HTR-8/SVneo (cell line): ENCODE measurements at places on chromosomes 1 and 21.

- no peak for DNase-seq
These were observed 7.1 kb upstream of the NAV1 start for GRCh38 chr1:201531551-201532425.

DNA sequence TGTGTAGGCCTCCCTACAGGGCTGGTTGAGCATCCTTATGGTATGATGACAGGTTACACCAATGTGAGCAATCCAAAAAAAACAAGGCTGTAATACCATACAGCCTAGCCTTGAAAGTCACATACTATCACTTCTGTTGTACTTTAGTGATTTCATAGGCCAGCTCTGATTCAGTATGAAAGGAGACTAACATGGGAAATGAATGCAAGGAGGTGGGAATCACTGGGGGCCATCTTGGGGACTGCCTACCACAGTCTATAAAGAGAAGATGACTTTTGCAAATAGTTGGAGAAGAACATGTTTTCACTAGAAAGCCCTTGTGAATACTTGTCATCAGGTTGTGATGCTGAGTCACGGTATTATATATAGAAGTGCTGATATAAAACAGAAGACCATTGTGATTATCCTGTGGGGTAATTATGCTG, 270.7 kb downstream of the S1PR1 start:
- no peak for DNase-seq

DNA sequence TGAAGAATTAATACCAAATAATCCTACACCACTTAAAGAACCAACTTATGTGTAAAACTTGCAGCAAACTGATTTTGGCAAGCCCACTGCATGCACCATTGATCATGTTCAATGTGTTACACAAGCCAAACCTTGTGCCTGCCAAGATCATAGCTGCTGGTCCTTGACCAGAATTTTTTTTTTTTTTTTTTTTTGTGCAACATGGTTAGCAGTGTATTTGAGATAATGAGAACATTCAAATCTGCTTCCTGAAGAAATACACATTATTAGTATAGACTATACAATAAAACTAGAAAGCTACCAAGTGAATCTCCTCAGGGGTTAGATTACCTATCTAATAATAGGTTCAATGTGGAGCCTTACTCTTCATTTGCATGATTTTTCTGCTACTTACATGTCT, 421.0 kb downstream of the MRPL39 start:
- DNase-seq, result no peak

DNA sequence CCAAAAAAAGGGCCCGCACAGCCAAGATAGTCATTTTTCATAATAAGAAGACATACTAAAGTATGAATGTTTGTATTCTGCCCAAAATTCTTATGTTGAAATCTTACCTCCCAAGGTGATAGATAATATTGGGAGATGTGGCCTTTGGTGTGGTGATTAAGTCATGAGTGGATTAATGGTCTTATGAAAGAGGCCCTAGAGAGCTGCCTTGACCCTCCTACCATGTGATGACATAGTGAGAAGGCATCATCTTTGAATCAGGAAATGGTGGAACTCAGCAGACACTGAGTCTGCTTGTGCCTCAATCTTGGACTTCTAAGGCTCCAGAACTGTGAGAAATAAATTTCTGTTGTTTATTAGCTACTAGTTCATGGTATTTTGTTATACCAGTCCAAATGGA, 11.8 kb upstream of the RNPC3 start:
- no peak for DNase-seq

DNA sequence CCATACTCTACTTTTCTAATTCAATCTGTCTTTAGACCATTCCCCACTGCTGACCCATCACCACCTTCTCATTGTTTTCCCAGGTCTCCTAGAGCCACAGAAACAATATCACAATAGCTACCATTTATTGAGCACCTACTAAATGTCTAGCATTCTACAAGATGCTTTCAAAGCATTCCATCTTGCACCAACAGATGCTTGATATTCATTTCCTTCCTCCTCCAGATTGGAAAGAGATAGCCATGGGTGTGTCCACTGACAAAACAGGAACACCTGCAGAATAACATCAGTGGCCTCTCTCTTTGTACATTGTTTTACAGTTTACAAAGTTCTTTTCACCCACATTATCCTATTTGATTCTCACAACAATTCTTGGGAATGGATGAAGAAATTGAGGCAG, 2.2 kb downstream of the RAB3B start:
- DNase-seq, result no peak

DNA sequence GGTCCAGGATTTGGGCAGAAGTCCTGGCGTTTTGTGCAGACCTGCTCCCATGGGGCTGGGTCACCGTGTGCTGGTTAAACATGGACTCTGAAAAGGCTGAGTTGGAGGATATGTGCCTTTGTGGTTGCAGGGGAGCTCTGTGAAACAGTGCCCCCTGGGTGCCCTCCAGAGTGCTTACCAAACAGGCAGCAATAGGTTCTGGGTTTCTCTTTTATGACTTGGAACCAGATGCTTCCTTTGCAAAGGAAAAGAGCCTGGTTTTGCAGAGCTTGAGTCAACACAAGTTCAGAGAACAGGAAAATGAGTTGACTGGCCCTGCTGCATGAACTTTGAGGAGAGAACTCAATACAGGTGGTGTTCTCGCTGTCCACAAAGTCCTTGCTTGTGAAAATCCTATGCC, 288.9 kb downstream of the TM2D1 start:
- no peak for DNase-seq

- no peak for DNase-seq
These were observed 14.9 kb upstream of the CD101 start for GRCh38 chr1:116986421-116987255.

DNA sequence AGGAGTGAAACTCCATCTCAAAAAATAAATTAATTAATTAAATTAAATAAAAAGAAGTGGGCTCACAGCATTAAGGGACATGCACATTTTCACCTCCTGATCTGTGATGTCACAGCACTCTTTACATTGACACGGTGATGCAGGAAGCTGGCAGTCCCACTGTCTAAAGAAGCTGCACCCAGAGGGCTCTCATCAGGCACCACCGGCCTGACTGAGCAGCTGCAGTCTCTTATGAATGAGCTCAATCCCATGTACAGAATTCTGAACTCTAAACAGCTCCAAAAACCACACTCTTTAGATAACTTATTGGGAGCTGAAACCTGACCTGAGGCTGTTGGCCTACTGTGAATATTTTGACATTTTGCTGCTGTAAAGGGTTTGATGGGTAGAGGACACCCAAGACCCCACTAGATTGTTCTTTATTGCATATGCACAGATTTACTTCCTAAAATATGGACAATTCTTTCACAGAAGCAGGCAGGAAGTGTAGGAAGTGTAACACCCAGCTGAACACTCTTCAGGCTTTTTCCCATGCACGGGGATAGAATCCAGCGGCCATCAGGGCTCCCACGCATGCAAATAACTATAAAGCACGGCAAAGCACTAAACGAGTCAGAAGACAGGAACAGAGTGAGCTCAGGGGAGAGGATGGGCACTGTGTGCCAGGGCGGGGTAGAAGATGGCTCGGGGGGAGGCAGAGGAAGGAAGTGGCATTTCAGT, 46.2 kb downstream of the L1TD1 start:
- DNase-seq, result no peak

DNA sequence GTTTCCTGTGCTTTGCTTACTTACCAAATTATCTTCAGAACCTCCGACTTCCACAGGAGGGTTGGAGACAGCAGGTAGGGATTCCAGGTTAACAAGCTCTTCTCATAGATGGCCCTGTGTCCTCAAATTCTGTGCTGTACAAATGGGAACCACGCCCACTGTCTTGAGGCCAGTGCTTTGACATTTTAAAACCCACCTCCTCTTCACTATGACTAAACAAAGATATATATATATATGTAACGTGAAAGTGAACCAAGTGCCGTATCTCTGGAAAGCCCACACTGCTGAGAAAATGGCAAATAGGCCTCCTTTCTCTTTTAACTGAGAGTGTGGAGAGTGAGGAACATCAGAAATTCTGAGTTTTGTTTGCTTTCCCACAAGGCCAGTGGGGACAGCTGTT, 99.6 kb downstream of the ZBTB18 start:
- DNase-seq, result no peak

DNA sequence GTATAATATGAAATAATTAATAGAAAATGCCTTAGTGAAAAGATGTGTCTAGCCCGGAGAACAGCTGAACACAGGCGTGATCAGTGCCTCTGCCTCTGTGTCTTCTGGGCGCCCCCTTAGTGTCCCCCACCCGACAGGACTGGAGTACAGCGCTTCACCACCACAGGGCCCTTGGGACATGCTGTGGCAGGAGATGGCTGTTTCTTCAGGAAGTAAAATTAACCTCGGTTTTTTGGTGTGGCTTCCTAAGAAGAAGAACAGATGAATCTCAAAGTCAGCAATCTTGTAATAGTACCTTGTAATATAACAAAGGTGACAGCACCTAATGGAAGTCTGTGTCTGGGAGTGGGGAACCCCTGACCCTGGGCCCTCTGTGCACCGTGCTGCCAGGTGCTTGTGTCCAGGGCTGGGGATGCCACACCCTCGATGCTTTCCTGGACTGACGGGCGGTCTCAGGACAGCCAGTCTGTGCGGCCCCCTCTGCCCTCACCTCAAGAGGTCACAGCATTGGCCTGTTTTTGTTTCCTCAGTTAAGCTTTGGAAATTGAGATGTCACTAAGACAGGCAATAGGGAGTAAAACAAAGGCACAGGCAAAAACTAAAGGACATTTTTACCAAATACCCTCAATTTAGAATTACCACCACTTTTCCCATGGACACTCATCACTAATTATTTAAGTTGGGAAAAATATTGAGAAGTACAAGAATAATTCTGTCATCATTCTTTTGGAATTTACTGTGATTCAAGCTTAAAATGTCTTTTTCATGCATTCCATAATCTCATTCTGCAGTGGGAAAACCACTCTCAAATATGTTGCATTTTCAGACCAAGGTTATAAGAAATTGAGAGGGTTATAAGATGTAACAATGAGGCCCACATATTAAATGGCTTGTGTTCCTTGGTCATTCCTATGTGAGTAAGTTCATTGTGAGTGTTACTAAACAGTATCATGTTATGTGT, 79.3 kb downstream of the ADARB1 start:
- DNase-seq, result no peak
